ENCODE measurements at places on chromosomes 6 and 20. TPM values are rescaled to one million over a fixed set of nuclear protein-coding genes. Genes with fewer than 3 reads are reported as not detected.

DNA sequence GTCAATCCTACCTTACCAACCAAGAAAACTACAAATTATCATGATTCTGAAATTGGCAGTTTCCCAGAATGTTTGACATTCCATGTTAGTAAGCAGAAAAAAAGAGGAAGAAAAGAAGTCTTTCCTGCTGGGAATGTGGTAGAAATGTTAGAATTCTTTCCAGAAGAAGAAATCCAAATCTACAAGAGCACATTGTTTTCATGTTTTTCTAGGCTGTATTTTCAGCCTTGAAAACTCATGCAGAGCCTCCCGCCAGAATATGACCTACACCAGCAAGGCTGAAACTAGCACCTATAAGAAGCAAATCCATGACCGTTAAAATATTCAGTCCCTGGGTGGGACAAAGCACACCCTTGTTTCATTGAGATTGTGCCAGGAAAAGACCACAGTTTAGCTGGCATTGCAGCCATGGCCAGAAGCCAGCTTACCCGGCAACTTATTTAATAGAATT, 259.4 kb downstream of the GJA1 start:
- no peak for ATAC-seq

GRCh38 chr6:15441215-15441868, 195.5 kb downstream of the JARID2 start:
- peak; percentile 52 for ATAC-seq

DNA sequence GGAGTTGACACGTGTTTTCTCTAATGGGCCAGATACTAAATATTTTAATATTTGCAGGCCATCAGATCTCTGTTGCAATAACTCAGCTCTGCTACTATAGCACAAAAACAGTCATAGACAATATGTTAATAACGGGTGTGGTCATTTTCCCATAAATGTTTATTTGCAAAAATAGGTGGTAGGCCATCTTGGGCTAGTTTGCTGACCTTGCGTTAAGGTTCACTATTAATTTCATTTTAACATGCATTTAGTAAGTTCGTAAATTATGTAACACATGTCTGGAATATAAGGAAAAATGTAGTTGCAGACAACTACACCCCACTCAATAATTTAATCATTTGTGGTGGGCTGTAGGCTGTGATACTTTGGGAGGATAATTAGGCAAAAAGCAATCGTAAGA, 577.8 kb downstream of the PKHD1 start:
- ATAC-seq = no peak

TNNC2 gene
- 0.37 TPM for total RNA-seq

DNA sequence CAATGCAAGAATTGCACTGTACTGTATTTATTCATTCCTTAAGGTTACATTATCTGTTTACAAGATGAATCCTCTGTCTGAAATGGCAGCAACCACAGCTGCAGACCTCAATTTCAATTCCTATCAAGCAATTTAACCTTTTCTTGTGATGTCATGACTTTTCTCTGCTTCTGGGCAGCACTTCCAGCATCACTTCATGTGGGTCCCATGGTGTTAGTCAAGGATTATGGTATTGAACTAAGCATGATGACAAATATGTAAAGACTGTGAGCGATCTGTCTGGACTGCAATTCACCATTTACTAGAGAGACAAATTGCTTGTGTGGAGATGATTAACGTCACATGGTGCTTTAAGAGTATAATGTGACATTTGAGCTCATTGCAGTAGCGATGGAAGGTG, 90.5 kb upstream of the CCN2 start:
- no peak for ATAC-seq

- ATAC-seq = no peak
Observed at GRCh38 chr20:58129721-58130151, 98.7 kb downstream of the ANKRD60 start.

- peak; percentile 13 for ATAC-seq
Observed at GRCh38 chr20:54067606-54068174, 2.7 kb downstream of the BCAS1 start.

- peak; percentile 55 for ATAC-seq
Observed at GRCh38 chr6:81997090-81997926, 244.8 kb upstream of the TENT5A start.
